Endodermal cell (in vitro differentiated cells): ENCODE measurements at places on chromosomes 3 and 15. TPM values are rescaled to one million over a fixed set of nuclear protein-coding genes. Genes with fewer than 3 reads are reported as not detected.

The TP63 gene
- 0.11 TPM in 1 of 2 replicates, not detected in the other for total RNA-seq

The ACTRT3 gene
- 0.35 to 0.82 TPM (median 0.67 TPM) in 3 replicates for total RNA-seq

The AP3B2 gene
- 15.6 to 27.0 TPM (median 24.4 TPM) in 3 replicates for total RNA-seq

DNA sequence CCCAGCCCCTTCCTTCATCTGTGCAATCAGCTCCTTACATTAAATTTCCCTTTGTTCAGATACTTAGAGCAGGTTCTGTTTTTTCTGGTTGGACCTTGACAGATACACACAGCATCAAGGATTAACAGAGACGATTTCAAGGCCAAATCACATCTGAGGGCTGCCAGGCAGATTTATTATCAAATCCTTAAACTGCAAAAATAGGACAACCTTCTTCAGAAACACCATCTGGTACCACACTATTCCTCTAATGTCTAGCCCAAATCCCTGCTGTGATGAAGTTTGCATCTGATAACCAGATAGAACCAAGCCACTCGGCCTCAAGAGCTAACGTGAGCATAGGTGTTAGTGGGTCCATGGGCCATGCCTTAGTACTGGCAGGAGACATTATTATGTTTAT lies 250.7 kb upstream of the PROK2 start:
- H3K36me3 ChIP-seq = no peaks in the 10 kb centered on the region
- no peak overlapping the region for H3K27ac ChIP-seq
- no peaks in the 10 kb centered on the region for H3K27me3 ChIP-seq
- DNase-seq = no peak
- H3K4me1 ChIP-seq = no peaks in the 10 kb centered on the region

DNA sequence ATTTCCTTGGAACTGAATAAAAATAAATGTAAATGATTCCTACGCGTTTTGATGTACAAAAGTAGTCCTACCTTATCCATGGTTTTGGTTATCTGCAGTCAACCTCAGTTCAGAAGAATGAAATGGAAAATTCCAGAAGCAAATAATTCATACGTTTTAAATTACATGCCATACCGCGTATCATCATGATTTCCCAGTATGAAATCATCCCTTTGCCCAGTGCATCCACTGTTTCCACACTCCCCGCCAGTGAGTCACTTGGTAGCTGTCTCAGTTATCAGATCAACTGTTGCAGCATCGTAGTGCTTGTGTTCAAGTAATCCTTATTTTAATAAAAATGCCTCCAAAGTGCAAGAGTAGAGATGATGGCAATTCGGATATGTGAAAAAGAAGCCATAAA lies 9.1 kb upstream of the MFSD1 start:
- no peak overlapping the region for H3K27ac ChIP-seq
- no peak overlapping the region for H3K4me3 ChIP-seq
- H3K4me1 ChIP-seq = no peaks in the 10 kb centered on the region
- H3K36me3 ChIP-seq = no peaks in the 10 kb centered on the region

GRCh38 chr3:49428752-49429080 lies 408 bp downstream of the NICN1 start:
- H3K4me1 ChIP-seq = no peaks in the 10 kb centered on the region
- no peak overlapping the region for H3K27ac ChIP-seq
- H3K36me3 ChIP-seq = no peaks in the 10 kb centered on the region
- DNase-seq = no peak
- H3K27me3 ChIP-seq = no peaks in the 10 kb centered on the region

DNA sequence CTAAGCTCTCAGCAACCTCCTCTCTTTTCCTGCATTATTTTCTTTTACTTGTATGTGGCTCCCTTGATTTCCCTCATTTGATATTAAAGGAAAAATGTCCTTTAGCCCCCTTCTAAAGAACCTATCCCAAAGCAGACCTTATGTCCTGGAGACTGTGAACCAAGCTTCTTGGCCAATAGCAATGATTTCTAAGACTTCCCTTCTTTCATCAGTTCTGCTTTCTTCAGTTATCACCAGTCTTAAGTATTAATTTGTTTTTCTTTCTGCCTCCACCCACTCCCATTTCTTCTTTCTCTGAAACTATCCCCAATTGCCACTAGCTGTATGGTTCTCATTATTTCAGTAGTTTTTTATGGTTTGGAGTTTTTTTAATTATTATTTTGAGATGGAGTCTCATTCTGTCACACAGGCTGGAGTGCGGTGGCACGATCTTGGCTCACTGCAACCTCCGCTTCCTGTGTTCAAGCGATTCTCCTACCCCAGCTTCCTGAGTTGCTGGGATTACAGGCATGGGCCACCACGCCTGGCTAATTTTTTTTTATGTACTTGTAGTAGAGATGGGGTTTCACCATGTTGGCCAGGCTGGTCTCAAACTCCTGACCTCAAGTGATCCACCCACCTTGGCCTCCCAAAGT lies 12.1 kb downstream of the TMOD3 start:
- no peak overlapping the region for H3K4me3 ChIP-seq
- H3K27ac ChIP-seq = no peak overlapping the region
- no peaks in the 10 kb centered on the region for H3K27me3 ChIP-seq
- peaks cover 11% of the 10 kb centered on the region for H3K4me1 ChIP-seq
- DNase-seq = no peak

DNA sequence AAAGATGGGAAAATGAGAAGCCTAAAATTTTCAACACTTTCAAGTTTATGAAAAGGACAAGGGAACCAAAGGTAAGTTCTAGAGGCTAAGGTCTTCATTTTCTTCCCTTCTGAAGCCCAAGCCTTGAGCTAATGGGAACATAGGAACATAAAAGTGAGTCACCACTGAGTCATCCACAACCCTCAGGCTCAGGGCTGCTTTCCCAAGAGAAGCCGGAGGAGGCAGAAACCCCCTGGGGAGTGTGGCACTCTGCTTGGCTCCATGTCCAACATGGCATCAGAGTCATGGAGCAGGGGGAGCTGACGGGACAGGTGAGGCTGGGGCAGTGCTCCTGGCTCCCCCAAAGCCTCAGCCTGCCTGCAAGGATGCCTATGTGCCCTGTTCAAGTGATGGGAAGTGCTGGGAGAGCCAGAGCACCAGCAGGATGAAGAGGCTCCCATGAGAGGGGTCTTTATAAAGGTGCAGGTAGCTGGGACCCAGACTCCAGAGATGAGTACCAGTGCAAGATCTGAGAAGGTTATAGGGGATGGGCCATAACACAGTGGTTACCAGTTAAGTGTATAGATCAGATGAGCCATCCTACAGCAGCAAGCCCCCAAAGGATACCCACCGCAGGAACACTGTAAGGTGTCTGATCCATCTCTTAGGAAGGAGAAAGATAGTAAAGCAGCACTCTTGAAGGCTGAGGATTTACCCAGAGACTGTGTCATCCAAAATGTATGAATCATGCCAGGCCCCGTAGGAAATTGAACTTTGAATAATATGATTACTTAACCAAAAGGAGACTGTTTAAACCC lies 31.8 kb upstream of the RYR3 start:
- no peaks in the 10 kb centered on the region for H3K27me3 ChIP-seq
- no peak overlapping the region for H3K4me3 ChIP-seq
- no peaks in the 10 kb centered on the region for H3K36me3 ChIP-seq
- peaks cover 7% of the 10 kb centered on the region for H3K4me1 ChIP-seq

The WNT5A gene
- 0.59 to 2.4 TPM (median 1.4 TPM) in 3 replicates for total RNA-seq

DNA sequence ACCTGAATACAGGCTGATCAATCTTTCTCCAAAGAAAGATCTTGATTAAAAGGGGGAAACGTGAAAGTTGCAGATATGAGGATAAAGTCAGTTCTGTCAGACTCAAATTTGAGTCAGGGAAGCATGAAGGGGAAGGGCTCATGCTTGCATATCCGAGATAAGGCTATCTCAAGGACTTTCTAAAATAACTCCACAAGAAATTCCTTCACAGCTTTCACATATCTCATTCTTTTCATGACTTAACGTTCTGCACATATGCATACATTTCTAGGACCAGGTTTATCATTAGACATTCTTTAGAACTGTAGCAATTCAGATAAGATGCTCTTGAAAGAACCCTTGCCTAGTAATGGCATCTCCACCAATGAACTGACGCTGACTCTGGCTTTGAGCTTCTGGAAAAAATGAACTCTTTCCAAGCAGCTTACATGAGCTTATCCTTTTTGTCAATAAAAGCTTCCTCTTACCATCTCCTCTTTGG lies 15.9 kb downstream of the SH3GL3 start:
- H3K27ac ChIP-seq = no peak overlapping the region
- peaks cover 8% of the 10 kb centered on the region for H3K4me1 ChIP-seq
- no peaks in the 10 kb centered on the region for H3K36me3 ChIP-seq
- no peak for DNase-seq
- no peaks in the 10 kb centered on the region for H3K27me3 ChIP-seq
- H3K4me3 ChIP-seq = no peak overlapping the region

- no peaks in the 10 kb centered on the region for H3K27me3 ChIP-seq
- DNase-seq = no peak
- H3K36me3 ChIP-seq = no peaks in the 10 kb centered on the region
- no peaks in the 10 kb centered on the region for H3K4me1 ChIP-seq
- H3K4me3 ChIP-seq = no peak overlapping the region
These were observed 35.1 kb downstream of the MYH15 start for GRCh38 chr3:108475220-108475782.

The WDR72 gene
- total RNA-seq = 4.1 to 14.2 TPM (median 4.8 TPM) in 3 replicates

The LMOD3 gene
- not detected in 2 replicates for total RNA-seq

GRCh38 chr3:25783661-25784512 lies 644 bp upstream of the NGLY1 start:
- DNase-seq = peak; percentile 92
- H3K27me3 ChIP-seq = no peaks in the 10 kb centered on the region
- no peaks in the 10 kb centered on the region for H3K36me3 ChIP-seq
- no peaks in the 10 kb centered on the region for H3K4me1 ChIP-seq

- H3K27me3 ChIP-seq = no peaks in the 10 kb centered on the region
- H3K27ac ChIP-seq = no peak overlapping the region
- no peak for DNase-seq
- no peaks in the 10 kb centered on the region for H3K36me3 ChIP-seq
These were observed 241.8 kb downstream of the ARRDC4 start for GRCh38 chr15:98202256-98202655.

GRCh38 chr3:72818905-72819304 lies 29.3 kb downstream of the SHQ1 start:
- DNase-seq = no peak
- peaks cover 9% of the 10 kb centered on the region for H3K4me1 ChIP-seq
- no peak overlapping the region for H3K4me3 ChIP-seq
- H3K36me3 ChIP-seq = peaks cover 9% of the 10 kb centered on the region
- no peak overlapping the region for H3K27ac ChIP-seq
- no peaks in the 10 kb centered on the region for H3K27me3 ChIP-seq

GRCh38 chr15:55789066-55789660 lies 46.2 kb upstream of the PRTG start:
- DNase-seq = peak; percentile 87
- no peaks in the 10 kb centered on the region for H3K27me3 ChIP-seq
- no peak overlapping the region for H3K27ac ChIP-seq
- no peaks in the 10 kb centered on the region for H3K36me3 ChIP-seq
- H3K4me3 ChIP-seq = no peak overlapping the region
- peaks cover 3% of the 10 kb centered on the region for H3K4me1 ChIP-seq

The TMCO5A gene
- total RNA-seq = not detected in 3 replicates

The CGNL1 gene
- 82.6 to 85.6 TPM (median 82.6 TPM) in 3 replicates for total RNA-seq

GRCh38 chr3:10555263-10555662 lies 49.9 kb upstream of the ATP2B2 start:
- peak; percentile 49 for DNase-seq
- no peaks in the 10 kb centered on the region for H3K27me3 ChIP-seq
- no peaks in the 10 kb centered on the region for H3K36me3 ChIP-seq
- H3K27ac ChIP-seq = no peak overlapping the region
- peaks cover 17% of the 10 kb centered on the region for H3K4me1 ChIP-seq
- no peak overlapping the region for H3K4me3 ChIP-seq

- no peak for DNase-seq
- H3K27ac ChIP-seq = no peak overlapping the region
- H3K36me3 ChIP-seq = no peaks in the 10 kb centered on the region
These were observed 664.5 kb downstream of the ROBO1 start for GRCh38 chr3:79103307-79103706.

DNA sequence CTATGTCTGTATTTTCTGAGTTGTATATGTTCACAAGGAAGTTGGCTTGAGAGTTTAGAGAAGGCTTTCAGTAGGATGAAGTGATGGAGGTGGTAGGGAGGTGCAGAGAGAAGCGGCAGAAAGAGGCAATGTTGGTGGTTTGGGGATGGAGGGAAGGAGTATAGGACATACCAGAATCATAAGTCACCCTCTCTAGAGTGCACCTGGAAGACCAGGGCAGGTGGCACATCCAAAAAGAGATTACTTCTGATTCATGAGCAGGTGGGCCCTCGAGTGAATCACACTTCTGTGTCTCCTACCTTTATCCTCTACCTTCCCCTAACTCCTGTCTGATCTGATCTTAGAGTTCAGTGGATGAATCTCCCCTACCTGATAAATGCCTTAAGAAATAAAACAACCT lies 41.8 kb upstream of the MRPL3 start:
- DNase-seq = no peak
- no peak overlapping the region for H3K27ac ChIP-seq
- H3K4me1 ChIP-seq = no peaks in the 10 kb centered on the region
- no peaks in the 10 kb centered on the region for H3K27me3 ChIP-seq
- H3K36me3 ChIP-seq = no peaks in the 10 kb centered on the region

The ADAMTSL3 gene
- total RNA-seq = 1.7 to 3.7 TPM (median 3.4 TPM) in 3 replicates

GRCh38 chr3:23071296-23071695 lies 131.8 kb upstream of the UBE2E2 start:
- no peaks in the 10 kb centered on the region for H3K36me3 ChIP-seq
- H3K27ac ChIP-seq = no peak overlapping the region
- H3K4me1 ChIP-seq = peaks cover 9% of the 10 kb centered on the region
- no peak for DNase-seq
- no peaks in the 10 kb centered on the region for H3K27me3 ChIP-seq
- no peak overlapping the region for H3K4me3 ChIP-seq

GRCh38 chr3:157067114-157067513 lies 92.8 kb downstream of the CCNL1 start:
- H3K36me3 ChIP-seq = no peaks in the 10 kb centered on the region
- peaks cover 6% of the 10 kb centered on the region for H3K4me1 ChIP-seq
- no peak overlapping the region for H3K27ac ChIP-seq
- no peak overlapping the region for H3K4me3 ChIP-seq

The WDR49 gene
- total RNA-seq = 0.15 to 1.0 TPM (median 0.93 TPM) in 3 replicates

- H3K27me3 ChIP-seq = no peaks in the 10 kb centered on the region
- H3K27ac ChIP-seq = no peak within 1 kb of the TSS
- H3K36me3 ChIP-seq = no peaks in the 10 kb centered on the region
- DNase-seq = no peak
- H3K4me1 ChIP-seq = no peaks in the 10 kb centered on the region
These were observed at the start of gene PLA2G4E for GRCh38 chr15:42020713-42021273. Gene PLA2G4E, minus strand, starts transcription at chr15:42021042. Its CDS starts 12 bp downstream, at chr15:42021030.
